ENCODE measurements at places on chromosomes 2 and 18.

GRCh38 chr18:54506516-54507261 is 84.4 kb upstream of the DYNAP start:
- no peak for DNase-seq

DNA sequence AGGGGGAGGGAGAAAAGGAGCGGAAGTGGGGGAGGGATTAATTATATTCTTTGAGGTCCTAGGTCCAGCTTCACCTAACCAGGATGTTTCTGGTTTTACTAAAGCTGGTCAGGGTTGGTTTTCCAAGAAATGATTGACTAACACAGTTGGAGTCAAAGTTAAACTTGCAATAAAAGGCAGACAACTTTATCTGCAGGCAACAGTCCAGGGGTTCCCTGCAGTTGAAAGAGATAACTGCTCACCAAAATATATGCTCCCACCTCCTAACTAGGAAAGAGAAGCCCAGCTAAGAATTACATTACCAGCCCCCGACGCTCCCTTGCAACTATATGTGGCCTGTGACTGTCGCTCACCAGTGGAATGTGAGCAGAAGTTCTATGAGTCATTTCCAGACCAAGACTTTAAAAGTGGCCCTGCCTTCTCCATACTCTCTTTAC is 140.0 kb upstream of the PKDCC start:
- no peak for DNase-seq

- no peak for DNase-seq
Observed at GRCh38 chr18:56351911-56352500, 286.4 kb downstream of the TXNL1 start.

GRCh38 chr2:206477296-206477695 is 34.0 kb downstream of the ADAM23 start:
- no peak for DNase-seq

- DNase-seq, result peak; percentile 34
Observed at GRCh38 chr2:64562148-64562784, 38.1 kb downstream of the AFTPH start.

GRCh38 chr2:85734015-85734414 is 19.8 kb upstream of the ATOH8 start:
- DNase-seq, result no peak

DNA sequence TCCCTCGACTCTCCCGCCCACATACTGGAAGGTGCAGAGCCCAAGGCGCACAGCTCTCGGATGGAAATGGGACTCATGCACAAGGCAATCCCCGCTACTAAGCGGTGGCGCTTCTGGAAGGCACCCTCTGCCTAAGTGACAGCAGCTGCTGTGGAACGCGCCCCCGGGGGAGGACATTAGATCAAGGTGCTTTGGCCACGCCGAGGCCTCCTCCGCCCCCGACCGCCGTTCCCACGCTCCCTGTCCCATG is 202 bp downstream of the MCEE start:
- DNase-seq, result no peak

- DNase-seq, result no peak
Observed at GRCh38 chr18:55314031-55314430, 274.0 kb downstream of the TCF4 start.

DNA sequence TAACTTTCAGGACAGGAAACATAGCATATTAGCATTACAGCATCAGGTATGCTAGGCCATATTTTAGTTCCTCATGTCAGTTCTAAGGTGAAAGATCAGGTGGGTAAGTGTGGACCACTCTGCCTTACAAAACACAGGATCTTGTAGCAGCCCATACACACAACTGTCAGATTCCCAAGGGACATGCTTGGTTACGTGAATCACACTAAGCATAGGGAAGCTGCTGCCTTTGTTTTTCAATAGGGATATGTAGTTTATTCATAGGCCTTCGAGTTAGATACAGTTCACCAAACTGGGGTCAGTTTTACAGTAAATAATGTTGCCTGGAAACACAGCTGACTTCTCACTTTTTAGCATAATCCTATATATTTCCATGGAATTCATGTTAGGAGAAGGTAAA is 116.1 kb upstream of the OTX1 start:
- no peak for DNase-seq

- DNase-seq, result no peak
Observed at GRCh38 chr2:107747964-107748583, 78.6 kb upstream of the RGPD4 start.

DNA sequence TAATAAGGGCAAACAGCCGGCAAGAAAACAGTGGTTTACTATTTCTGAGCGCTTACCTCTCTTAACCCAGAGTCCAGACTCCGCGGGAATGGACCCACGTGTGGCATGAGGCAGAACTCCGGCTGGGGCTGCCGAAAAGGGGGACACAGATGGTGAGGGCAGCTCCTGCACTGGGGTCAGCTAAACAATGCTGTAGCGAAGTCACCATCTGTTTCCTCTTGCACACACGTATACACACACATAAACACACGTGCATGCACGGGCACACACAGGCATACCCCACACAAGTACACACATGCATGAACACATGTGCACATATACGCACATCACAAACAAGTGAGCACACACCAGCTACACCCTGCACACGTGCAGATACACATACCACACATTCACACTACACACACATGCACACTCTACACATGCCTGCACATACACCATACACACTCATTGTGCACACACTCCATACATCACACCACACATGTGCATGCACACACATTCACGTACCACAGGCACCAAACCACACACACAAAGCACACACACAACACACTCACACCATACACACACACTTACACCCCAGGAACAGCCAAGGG is 105.9 kb upstream of the ID2 start:
- no peak for DNase-seq

DNA sequence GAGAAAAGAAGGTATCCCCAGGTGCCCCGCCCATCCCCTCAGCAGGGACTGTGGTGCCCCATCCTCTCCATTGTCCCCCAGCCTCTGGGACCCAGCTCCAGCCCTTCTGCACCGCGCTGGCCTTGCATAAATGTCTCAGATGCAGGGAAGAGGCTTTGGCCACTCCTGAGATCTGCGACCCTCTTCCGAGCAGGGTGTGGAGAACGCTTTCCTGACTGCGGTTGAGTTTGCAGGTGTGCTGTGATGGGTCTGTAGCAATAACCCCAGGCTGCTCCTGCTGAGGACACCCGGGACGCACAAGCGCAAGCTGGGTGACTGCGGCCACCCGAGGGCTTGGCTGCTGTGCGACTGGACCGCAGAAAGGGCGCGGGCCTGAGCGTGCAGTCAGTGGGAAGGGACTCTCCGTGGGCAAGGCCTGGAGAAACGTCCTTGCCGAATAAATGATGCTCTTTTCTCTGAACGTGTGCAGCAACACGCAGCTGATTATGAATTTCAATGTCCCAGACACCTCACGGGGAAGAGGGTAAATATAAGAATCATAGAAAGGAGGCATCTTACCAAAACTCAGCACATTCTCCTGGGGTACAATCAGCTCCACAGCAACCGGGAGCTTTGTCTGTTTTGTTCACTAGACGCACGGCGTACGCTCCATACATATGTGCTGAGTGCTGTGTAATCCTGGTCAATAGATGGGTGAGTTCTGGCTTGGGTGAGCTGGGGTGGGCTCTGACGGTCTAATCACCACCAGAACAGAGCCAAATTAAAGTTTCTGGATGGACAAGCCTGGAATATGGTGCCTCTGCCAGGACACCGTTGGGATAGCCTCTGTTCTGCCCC is 67.5 kb upstream of the ZNF516 start:
- DNase-seq, result no peak

DNA sequence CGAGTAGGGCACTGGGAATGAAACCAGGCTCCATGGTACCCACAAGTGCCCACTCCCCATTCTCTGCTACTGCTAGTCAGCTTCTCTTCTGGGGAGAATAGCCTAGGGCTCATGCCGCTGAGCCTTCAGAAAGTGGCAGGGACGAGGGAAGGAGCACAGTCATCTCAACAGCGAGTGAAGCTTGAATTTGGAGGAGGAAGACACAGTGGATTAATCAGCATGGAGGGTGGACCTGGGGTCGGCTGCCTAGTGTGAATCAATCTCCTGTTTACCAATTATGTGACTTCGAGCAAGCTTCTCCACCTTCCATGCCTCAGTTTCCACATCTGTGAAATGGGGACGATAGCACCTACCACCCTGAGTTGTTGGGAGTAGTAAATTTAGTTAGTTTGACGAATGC is 157.0 kb downstream of the SEPTIN10 start:
- DNase-seq, result no peak

DNA sequence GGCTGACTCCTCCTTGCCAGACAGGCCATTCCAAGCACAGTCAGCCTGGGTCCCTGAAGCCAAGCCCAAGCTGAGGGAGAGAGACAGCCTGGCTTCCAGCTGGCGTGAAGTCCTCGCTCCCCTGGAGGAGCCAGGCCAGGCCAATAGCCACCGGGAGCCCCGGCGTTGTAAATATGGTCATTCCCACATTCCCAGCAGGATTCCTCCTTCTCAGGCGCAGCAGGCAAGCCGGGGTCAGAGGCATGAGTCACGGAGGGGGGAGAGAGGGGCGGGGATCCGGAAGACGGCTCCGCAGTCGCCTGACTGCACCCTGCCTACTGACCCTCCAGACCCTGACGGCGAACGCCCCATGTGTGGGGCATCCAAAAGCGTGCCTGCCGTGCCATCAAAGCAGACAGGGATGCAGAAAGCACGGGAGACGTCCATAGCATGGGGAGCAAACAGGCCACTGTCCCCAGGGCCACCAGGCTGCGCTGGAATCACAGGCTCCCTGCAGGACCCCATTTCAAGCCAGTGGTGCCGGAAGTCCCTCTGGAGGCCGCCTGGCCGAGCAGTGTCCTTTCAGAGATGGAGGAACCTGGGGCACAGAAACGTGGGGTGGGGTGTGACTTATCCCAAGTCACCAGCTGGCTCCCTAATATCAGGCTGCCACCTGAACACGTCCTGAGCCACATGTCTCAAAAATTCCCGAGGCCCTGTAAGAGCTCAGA is 48.2 kb downstream of the TWIST2 start:
- no peak for DNase-seq

DNA sequence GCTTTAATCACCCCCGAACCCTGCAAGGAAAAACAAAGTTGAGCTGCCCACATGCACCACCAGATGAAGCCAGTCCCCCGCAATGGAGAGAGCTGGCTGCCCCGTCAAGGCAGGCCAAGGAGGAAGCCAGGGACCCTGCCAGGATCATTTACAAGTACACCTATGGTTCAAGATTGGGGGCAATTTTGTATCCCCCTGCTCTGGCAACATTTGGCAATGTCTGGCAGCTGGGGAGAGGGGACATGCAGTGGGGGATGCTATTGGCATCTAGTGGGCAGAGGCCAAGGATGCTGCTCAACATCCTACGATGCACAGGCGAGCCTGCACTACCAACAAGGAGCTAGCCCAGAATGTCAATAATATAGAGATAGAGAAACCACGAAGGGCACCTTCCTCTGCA is 1.9 kb downstream of the ACTR1B start:
- DNase-seq, result no peak

- no peak for DNase-seq
Observed at GRCh38 chr2:64722291-64723044, 68.8 kb upstream of the SERTAD2 start.

DNA sequence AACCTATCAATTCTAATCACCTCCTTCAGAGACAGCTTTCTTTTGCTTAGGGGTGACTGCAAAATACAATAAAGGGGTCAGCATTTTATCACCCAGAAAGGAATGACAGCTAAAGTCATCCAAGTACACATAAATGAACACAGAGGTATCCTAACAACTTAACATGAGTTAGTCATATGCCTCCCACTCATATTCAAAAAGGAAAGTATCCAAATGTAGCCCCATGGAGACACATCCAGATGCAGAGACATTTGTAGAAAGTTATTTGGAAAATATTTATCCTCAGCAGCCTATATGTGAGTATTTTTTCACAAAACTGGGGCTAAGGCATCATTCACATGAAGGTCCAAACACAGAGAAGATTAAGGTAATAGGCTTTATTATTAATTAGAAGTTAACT is 1579.7 kb upstream of the SLC39A10 start:
- no peak for DNase-seq

DNA sequence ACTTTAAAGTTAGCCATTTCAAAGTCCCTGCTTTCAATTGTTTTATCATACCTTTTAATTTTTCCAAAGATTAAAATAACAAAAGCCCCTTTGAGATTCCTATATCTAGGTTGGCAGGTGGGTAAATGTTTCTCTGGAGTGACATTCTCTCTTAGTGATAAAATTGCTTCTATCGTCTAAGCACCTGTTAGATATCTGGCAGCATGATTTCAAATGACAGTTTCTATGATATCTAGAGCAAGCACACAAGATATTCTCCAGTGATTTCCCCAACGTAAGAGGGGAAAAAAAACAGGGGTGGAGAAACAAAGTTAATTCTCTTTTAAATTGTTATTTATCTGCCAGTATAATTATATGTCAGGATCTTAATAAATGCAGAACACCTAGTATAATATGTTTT is 610.2 kb downstream of the DSC3 start:
- no peak for DNase-seq

DNA sequence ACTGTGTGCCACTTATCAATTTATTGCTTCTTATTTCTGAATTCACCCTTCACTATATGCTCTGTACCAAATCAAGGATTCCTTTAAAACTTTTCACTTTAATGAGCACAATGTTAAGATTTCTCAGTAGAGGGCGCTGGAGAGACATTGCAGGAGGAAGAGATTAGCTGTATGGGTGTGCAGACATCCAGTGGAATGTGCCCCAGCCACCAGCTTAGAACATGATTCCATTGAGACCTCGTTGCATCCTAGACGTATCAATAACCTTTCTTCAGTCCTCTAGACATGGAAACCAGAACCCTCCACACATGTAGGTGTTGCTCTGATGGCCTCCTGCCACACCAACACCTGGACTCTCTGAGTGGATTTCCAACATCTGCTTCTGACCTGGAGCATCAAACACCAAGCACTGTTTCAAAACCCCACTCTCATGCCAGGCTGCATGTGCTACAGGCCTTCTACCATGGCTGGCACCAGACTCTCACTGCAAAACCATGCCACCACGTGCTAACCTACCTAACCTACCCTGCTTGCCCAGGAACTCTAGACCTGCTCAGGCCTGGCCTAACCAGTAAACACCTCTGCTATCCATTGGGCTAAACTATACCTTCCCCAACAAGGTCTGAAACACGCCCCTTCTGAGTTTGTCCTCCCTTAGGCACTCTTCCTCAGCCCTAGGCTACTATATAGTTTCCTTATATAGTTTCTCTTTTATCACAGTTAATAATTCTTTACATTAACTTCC is 633.2 kb upstream of the PKDCC start:
- peak; percentile 2 for DNase-seq

DNA sequence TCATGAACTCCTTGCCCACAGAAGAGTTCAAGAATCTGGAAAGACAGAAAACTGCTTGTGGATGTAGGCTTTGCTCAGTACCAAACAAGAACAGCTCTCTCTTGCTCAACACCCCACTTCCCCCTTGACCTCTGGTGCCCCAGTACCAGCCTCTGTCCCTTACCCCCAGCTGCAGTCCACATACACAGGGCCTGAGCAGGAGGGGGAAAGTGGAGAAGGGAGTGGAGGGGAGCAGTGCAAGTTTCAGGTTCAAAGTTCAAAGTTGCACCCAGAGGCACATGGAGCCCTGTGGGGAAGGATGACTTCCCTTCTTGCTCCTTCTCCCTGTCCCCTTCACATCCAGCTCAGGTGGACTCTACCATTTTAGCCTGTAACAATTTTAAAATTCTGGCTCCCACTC is 61.1 kb upstream of the LPIN2 start:
- DNase-seq, result no peak

- DNase-seq, result peak; percentile 42
Observed at GRCh38 chr2:197500503-197501131, 438 bp downstream of the HSPE1 start.

- no peak for DNase-seq
Observed at GRCh38 chr2:157257312-157258252, at the start of gene GALNT5. Gene GALNT5 (plus strand): TSS chr2:157257705. CDS start chr2:157258083, 378 bp downstream.

Data from CD4-positive, alpha-beta T cell treated with Interleukin-4 for 4 hours (primary cell).